EL (cell line): ENCODE measurements at places on chromosomes 7 and 10.

DNA sequence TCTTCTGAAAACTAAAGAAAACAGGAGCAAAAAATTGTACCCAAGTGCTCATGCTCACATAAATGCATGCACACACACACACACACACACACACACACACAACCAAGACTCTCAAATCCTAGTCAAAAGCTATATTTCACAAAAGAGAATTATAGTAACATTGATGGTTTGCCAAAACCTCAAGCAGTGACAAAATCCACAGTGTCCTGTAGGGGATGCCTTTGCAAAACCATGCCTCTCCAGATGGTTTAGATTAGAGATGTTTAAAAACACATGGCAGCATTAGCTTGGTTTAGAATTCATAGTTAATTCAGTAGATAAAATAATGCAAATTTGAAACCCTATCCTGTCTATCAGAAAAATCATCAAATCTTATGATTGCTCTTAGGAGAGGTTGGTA, 232.2 kb downstream of the DYNC1I1 start:
- no peak for DNase-seq

- DNase-seq: no peak
These were observed 9.7 kb upstream of the ZNF273 start for GRCh38 chr7:64893401-64893800.

DNA sequence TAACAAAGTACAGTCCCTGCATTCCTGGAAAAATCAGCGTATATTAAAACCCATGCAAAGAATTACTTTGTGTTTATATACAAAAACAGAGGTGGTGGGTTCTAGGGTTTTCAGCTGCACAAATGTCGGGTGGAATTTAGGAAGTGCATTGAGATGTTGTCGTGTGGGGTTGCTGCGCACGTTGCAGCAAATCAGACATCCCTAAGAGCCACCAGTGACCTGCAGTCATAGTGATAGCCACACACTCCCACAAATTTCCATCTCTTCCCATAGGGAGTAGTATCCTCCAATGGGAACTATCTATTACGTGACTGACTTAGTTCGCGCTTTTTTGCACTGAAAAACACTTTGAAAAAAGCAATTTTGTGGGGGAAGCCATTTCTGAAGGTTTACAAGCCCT, 375.2 kb upstream of the GALNT17 start:
- DNase-seq: no peak

GRCh38 chr10:86685893-86686632, 17.8 kb downstream of the LDB3 start:
- DNase-seq: no peak

DNA sequence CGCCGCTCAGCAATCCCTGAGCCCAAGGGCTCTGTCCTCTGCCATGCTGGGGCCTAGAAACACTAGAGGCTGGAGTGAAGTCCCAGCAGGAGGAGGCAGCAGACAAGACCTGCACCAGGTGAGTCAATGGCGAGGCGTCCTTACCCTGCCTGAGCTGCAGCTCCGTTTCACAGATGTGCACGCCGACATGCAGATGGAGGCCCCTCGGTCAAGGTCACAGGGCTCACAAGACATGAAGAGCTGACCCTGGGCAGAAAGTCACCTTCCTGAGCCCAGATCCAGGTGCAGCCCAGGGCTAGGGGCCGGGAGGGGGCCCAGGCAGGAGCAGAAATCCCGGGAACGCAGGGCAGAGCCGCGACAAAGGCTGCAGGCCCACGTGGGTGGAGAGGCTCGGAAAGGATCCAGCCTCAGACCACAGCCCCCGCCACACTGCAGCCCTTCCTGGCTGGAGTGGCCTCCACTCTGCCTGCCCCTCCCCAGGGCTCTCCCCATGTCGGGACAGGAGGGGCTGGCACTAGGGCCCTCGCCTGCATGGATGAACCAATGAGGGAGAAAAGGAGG, 23.8 kb downstream of the PDGFA start:
- DNase-seq: no peak

DNA sequence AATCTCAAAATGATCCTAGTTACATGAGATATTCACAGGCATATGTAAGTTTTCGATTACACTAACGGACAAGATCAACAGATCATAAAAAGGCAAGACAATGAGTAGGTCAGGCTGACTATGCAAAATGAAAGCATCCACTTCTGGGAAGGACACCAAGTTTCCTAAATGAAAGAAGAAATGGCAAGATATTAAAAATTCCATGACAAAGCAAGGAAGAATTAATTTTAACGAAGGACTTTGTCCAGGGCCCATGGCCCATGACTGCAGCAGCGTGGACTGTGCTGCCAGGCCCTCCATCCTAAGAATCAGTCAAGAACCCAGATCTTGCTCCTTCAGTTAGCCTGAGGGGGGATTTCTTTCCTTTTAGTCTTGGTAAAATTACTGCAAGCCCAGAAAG, 182.4 kb upstream of the FRMD4A start:
- no peak for DNase-seq

GRCh38 chr10:13998163-13998835, 332.4 kb downstream of the FRMD4A start:
- DNase-seq: no peak

DNA sequence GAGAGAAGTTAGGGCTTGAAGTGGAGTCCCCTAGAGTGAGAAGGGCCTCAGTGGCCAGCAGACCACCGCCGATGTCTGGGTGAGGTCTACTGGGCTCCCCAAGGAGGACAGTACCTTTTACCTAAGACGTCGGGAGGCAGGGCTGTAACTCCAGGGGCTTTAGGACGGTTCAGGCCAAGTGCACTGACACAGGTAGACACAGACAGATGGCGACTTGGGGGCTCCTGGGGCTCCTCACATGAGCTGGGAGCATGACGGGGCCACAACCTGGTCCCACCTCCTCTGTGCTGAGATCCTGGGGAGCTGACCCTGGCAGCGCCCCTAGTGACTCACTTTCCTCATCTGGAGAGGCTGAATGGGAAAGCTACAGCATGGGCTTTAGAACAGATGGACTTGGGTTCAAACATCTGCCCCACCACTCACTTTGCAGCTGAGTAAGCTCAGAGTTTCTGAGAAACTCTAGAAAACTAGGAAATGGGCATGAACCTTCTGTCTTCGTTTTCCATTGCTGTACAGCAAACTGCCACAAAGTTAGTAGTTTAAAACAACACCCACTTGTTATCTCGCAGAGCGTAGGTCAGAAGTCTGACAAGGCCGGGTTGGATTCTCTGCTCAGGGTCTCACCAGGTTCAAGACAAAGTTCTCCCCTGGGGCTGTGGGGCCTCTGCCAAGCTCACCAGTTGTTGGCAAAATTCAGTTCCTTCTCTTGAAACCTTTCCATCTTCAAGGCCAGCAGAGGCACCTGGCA, 4.7 kb upstream of the COMTD1 start:
- no peak for DNase-seq

DNA sequence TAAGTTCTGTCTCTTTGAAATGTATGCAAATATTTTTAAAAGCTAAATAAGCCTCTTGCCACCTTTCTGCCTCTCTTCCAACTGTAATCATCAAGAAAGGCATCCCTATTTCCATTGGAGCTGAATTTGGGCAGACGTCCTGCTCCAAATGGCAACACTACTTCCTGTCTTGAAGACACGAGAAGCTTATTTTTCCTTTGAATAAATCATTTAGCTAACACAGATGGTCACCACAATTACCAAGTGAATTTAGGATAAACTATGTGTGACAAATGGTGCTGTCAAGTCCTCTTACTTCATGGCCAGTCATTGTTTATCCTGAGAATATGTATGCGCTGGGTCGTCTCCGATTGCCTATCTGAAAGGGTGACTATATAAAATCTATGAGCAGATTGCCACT, 268.0 kb downstream of the ANKRD7 start:
- DNase-seq: no peak

GRCh38 chr7:123598657-123599056, 3.0 kb upstream of the ASB15 start:
- no peak for DNase-seq

DNA sequence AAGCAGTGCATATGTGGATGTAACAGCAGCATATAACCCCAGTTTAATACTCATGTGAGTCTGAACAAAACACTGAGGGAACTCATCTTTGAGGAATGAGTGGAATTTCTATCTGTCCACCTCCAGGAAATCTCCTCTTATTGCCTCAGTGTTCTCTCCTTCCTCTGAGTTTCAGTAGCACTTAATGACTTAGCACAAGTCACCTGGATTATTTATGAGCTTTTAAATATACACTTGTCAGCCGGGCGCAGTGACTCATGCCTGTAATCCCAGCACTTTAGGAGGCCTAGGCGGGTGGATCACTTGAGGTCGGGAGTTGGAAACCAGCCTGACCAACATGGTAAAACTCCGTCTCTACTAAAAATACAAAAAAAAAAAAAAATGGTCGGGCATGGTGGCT, 4.3 kb downstream of the LRRC20 start:
- peak; percentile 95 for DNase-seq

GRCh38 chr10:112955582-112956421, 5.8 kb downstream of the TCF7L2 start:
- peak; percentile 89 for DNase-seq

DNA sequence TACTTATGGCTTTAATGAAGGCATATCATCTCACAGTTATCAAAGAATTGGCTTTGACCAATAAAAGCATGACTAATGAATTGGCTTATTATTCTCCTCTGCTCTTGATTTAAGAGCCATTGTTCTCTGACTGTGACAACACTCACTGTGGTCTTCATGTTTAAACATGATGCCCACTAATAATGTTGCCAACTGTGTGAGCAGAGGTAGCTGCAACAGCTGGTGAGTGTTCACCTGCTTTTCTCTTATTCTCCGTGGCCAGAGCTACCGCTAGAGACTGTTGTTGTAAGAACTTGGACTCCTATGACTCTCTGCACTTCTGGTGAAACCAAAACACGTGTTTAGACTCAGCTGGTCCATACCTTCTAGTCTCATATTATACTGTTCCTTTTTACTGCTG, 335.9 kb downstream of the XPNPEP1 start:
- DNase-seq: no peak

DNA sequence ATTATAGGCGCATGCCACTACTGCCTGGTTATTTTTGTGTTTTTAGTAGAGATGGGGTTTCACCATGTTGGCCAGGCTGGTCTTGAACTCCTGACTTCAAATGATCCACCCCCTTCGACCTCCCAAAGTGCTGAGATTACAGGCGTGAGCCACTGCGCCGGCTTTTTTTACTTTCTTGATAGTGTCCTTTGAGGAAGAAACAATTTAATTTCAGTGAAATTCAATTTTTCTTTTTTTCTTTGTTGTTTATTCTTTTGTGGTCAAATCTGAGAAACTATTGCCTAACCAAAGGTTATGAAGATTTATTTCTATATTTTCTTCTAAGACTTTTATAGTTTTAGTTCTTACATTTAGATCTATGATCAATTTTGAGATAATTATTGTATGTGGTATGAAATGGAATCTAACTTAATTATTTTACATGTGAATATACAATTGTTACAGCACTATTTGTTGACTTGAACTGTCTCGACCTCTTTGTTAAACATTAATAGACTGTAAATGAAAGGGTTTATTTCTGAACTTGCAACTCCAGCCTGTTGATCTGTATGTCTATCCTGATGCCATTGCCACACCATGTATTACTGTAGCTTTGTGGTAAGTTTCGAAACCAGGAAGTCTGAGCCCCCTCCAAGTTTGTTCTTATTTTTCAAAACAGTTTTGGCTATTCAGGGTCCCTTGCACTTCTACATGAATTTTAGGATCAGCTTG, 19.8 kb upstream of the RASSF4 start:
- DNase-seq: no peak

DNA sequence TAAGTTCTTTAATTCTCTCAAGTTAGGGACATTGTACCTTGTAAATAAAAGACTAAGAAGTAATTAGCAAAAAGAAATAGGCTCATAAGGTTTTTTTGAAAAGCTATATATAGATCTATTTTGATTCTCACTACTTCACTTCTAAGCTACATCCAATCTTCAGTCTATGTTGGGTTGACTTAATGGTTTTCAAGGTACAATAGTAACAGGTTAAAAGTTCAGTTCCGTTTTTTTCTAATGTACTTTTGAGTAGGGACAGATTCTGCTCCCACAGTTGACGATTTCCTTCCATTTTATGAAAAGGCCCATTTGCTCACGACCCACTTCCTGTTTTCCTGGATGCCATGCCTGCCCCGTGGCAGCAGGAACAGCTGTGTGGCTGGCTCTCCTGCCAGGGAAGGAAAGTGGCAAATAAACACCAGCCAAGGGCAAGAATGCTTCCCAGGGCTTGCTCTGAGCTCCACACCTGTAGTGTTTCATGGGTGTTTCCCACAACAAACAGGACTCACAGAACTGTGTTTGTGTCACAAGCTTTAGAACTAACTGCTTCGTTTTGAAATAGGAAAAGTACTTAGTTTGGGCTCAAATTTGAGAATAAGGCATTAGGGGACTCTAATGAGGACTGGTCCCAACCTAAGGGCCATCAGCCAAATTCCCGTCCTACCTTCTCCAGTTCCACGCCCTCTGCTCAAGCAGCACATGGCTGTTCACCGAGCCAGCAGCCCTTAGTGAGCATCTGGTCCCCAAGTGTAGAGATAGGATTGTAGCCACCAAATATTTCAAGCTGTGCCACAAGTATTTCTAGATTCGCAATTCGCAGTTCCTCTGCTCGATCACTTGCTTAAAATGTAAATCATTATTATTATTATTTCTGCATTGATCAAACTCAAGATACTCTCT, 240.7 kb downstream of the COBL start:
- DNase-seq: no peak

DNA sequence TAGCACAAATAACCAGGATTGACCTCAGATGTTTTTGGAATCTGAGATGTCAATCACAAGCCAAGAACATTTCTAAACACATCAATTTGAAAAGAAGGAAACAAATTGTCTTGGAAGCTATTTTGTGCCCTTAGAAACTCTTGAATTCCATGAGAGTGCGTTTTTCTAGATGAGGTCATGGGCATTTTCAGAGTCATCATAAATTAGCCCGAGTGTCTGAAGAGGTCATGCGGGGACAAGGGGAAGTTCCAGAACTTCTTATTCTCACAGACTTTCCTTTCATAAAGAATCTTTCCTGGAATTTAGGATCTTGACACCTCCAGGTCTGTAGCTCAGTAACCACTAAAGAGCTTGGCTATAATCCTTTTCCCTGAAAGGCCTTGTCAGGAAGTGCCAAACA, 28.2 kb downstream of the IL2RA start:
- DNase-seq: peak; percentile 53
